ENCODE measurements at places on chromosomes 3 and 15.
A peak's percentile ranks its signal among the peaks of the same experiment; 100 is the strongest.

- DNase-seq, result no peak
These were observed 83.6 kb upstream of the TNIK start for GRCh38 chr3:171543759-171544300.

- no peak for DNase-seq
These were observed 894.0 kb downstream of the ROBO2 start for GRCh38 chr3:77933926-77934325.

GRCh38 chr15:49238342-49238741 lies 68.3 kb downstream of the GALK2 start:
- DNase-seq, result no peak

GRCh38 chr3:132405188-132405587 lies 12.1 kb upstream of the DNAJC13 start:
- DNase-seq, result no peak

GRCh38 chr15:79494963-79495755 lies 63.0 kb downstream of the MINAR1 start:
- DNase-seq, result no peak

DNA sequence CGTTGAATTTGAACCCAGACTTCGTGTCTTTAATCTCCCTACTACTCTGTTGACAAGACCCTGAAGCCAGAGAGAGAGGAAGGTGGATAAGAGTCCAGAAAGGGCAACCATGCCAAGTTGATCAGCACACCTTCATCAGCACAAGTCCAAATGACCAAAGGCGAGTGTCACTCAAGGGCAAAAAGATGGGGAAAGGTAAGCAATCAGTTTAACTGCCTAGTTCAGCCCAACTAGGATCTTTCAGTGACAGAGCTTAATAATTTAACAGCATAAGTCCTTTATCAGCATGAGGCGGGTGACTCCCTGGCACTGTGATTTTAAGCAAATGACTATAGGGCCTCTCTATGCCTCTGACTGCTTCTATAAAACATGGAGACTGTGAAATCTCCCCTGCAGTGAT lies 6.2 kb downstream of the SUCLG2 start:
- no peak for DNase-seq

DNA sequence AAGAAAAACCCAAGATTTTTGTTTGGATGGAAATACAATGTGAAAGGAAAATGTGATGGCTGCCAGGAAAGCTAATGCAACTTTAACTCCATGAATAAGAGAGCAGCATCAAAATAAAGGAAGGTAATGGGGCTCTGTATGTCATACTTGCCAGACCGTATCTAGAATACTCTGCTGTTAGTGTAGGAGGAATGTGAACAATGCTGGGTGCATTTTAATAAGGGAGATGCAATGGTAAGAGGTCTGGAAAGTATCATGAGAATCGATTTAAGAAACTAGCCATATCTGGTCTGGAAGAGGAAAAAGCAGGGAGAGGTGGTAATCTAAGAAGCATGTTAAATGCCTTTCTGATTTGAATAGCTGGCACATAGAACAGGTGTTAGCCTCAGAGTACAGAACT lies 239.6 kb downstream of the GBE1 start:
- no peak for DNase-seq

DNA sequence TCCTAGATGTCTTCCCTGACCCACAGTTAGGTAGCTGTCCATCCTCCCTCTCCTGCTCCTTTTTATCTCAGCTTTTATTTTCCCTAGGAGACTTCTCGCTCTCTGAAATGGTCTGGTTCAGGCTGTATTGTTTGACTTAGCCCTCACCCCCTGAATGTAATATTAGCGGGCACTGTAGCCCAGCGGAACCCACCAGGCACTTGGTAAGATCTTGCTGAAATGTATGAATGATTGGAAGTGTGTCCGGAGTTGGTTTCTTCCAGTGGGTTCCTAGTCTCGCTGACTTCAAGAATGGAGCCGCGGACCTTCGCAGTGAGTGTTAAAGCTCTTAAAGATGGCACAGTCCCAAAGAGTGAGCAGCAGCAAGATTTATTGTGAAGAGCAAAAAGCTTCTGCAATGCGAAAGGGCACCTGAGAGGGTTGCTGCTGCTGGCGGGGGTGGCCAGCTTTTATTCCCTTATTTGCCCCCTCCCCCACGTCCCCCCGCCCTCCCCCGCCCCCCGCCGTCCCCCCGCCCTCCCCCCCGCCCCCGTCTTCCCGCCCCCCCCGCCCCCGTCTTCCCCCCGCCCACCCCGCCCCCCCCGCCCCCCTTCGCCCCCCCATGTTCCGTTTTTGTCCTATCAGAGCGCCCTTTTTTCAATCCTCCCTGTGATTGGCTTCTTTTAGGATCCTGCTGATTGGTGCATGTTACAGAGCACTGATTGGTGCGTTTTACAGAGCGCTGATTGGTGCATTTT lies 694 bp upstream of the EEFSEC start:
- peak; percentile 87 for DNase-seq

GRCh38 chr15:64037966-64038365 lies 8.3 kb downstream of the DAPK2 start:
- DNase-seq, result no peak

DNA sequence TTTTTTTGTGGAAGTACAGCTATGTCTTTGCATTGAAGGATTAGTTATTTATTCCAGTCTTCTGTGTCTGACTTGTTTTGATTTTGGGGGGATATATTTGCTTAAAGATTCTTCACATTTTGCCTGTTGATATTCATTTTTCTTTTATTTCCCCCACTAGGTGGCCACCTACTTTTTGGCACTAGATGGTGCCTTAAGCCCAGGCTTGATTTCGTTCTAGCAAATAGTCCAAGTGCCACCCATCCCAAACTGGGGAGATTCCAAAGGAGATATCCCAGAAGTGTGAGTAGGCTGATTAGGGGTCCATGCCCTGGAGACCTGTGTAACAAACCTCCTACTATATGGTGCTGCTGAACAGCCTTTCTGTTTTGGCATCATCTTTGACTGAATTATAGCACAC lies 80.0 kb upstream of the SPATA16 start:
- DNase-seq, result no peak

- DNase-seq, result no peak
These were observed 113.0 kb downstream of the TMEM266 start for GRCh38 chr15:76172782-76173181.

DNA sequence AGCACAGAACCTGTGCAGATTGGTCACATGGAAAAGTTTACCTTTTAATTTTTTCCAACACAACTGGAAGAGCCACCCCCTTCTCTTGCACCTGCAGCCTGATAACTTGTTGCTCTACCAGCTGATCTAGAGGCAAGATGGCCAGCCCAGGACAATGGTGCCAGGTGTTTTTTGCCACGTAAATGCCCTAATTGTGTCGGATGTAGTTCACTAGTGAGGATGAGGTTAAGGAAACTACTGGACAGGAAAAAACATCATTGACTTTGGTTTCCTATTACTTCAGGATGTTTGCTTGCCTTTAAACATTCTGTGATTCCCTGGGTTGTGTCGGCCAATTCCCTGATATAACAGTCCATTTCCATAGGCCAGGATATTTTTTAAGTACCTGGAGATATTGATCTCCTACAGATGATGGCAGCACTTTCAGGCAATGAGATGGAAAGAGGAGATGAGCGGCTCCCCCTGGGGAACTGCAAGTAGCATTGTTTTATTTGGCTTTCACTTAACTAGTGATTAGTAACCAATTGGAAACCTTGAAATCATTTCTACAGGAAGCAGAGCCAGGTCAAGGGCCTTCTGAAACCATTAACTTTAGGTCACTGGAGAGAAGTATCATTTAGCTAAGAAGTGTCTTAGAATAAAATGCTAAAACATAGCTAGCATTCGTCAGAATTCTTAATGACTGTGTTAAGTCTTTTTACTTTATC lies 72.5 kb downstream of the OSBPL10 start:
- no peak for DNase-seq

DNA sequence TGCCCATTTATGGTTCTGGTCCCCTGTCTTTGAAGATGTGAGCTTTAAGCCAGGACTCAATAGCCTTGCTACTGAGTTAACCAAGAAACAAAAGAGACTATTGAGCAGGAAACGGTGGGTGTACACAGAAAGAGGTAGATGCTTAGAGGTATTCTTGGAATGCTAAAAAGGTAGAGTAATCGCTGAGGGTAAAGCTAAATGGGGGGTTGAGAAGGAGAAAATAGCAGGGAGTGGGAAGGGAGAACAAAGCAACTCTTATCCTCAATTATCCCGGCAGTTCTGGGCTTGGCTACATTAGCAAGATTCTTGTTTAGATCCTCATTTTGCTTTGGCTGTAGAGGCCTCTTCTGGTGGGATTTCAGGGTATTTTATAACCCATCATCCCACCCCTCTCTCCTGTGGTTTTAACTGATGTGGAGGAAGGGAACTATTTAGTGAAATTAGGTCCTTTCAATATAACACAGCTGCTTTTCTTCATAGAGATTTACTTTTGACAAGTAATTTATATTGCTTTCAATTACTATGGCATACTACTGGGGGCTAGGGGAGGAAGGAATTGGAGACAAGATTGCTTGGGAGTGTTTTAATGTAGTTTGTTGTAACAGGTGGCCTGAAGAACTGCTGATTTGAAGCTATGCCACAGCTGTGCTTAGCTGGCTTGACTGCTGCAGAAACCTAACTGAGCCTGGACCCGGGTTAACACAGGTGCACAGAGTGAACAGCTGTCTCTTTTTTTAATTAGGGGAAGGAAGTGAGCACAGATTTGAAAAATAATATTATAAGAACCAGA lies 234.3 kb upstream of the CCDC54 start:
- DNase-seq, result no peak

GRCh38 chr3:13233487-13234485 lies 160.6 kb upstream of the IQSEC1 start:
- peak; percentile 31 for DNase-seq

DNA sequence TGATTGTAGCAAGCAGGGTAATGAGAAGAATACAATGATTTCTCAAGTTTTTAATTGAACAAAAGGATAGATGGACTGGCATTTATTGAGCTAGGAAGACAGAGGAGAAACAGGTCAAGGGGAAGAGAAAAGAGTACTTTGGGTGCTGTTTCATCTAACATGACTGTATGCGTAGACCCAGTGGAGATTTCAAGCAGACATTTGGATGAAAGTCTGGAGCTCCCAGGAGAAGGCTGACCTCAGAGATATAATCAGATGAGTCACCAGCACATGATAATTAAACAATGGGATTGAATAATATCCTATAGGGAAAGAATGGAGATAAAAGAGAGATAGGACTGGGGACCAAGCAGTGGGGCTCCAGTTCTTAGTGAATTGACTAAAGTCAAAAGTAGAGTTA lies 194.9 kb downstream of the ARRDC4 start:
- DNase-seq, result no peak

GRCh38 chr3:152556731-152557254 lies 278.1 kb upstream of the P2RY1 start:
- no peak for DNase-seq

- DNase-seq, result no peak
These were observed 1.1 kb downstream of the RAB6B start for GRCh38 chr3:133894353-133895207.

DNA sequence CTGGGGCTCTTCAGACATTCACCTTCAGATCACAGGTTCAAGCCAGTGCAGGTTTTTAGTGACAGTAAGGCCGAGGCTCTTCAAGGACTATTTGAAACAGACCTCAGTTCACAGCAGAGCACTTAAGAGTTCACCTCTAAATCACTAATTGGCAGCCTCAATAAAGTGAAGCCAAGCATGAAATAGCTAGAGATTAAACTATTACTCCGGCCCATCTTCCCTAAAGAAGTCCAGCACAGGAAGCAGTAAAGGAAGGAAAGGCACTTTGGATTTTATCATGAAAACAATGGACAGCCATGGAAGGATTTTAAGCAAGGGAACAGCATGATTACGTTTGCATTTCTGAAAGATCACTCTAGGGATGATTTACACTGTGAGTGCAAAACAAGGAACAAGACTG lies 27.6 kb upstream of the ARL6 start:
- DNase-seq, result no peak

GRCh38 chr3:181752202-181752671 lies 40.5 kb downstream of the SOX2 start:
- no peak for DNase-seq

DNA sequence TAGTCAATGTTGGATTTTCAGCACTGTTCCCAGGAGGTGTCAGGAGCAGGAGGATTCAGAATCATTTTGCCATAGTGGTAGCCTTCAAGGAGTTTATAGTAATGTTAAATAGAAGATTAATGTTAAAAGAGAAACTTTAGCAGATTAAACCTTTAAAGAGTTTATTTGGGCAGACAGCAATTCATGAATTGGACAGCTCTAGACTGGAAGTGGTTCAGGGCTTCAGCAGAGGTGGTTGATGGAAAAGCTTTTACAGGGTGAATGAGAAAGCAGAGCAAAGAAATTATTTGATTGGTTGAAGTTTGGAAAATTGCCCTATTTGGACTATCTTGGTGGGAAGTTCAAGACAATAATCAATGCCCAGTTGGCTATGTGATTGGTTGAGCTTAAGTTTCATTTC lies 416.6 kb upstream of the TBL1XR1 start:
- no peak for DNase-seq

GRCh38 chr3:15812183-15812582 lies 14.4 kb upstream of the ANKRD28 start:
- DNase-seq, result no peak

- no peak for DNase-seq
These were observed 22.7 kb downstream of the XXYLT1 start for GRCh38 chr3:195248281-195248680.

- no peak for DNase-seq
These were observed 454.0 kb upstream of the ROBO2 start for GRCh38 chr3:76585794-76586392.

GRCh38 chr15:87758794-87759418 lies 497.6 kb downstream of the NTRK3 start:
- no peak for DNase-seq

GRCh38 chr3:127015282-127016042 lies 32.5 kb downstream of the PLXNA1 start:
- no peak for DNase-seq

- no peak for DNase-seq
These were observed 24.1 kb downstream of the SHC4 start for GRCh38 chr15:48939648-48940047.

GRCh38 chr15:99961011-99961441 lies 227.8 kb upstream of the LYSMD4 start:
- DNase-seq, result peak; percentile 1

DNA sequence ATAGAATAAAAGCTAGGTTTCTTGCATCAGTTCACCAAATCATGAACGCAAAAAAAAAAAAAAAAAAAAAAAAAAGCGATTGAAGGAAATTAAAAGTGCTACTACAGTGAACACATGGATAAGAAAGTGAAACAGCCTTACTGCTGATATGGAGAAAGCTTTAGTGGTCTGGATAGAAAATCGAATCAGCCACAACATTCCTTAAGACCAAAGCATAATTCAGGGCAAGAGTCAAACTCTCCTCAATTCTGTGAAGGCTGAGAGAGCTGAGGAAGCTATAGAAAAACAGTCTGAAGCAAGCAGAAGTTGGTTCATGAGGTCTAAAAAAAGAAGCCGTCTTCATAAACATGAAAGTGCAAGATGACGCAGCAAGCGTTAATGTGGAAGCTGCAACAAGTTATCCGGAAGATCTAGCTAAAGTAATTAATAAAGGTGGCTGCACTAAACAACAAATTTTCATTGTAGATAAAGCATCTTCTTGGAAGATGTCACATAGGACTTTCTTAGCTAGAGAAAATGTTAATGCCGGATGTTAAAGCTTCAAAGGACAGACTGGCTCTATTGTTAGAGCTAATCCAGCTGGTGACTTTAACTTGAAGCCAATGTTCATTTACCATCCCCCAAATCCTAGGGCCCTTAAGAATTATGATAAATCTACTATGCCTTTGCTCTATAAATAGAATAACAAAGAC lies 19.2 kb downstream of the P3H2 start:
- no peak for DNase-seq

- peak; percentile 5 for DNase-seq
These were observed 10.3 kb upstream of the ALDH1A3 start for GRCh38 chr15:100869151-100869999.
